ENCODE measurements at places on chromosomes 2 and 18.

DNA sequence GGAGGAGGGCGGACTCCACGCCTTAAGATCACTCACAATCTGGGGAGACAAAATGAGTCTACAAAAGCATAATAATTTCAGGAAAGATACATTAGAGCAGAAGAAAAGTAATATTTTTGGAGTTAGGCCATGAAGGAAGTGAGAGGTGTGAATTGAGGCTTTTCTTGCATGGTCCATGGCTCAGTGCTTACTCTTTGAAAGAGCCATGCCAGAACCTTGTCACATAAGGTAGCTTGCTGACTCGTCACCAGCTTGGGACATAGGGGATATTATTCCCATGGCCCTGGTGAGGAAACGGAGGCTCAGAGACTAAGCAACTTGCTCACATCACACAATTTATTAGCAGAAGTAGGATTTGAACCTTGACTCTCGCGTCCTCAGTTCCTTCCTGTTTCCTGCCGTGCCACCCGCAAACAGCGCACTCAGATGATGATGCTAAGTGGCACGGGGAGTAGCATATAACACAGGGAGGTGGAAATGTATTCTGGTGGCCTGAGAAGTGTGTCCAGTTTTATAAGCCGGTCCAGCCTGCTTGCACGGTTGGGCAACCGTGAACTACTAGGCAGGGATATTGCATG lies 312.2 kb upstream of the EPAS1 start:
- peak; percentile 12 for DNase-seq

GRCh38 chr2:168901003-168901402 lies at the start of gene G6PC2:
Gene G6PC2, plus strand, starts transcription at chr2:168901291. Its CDS starts 41 bp downstream, at chr2:168901332.
- DNase-seq = no peak

DNA sequence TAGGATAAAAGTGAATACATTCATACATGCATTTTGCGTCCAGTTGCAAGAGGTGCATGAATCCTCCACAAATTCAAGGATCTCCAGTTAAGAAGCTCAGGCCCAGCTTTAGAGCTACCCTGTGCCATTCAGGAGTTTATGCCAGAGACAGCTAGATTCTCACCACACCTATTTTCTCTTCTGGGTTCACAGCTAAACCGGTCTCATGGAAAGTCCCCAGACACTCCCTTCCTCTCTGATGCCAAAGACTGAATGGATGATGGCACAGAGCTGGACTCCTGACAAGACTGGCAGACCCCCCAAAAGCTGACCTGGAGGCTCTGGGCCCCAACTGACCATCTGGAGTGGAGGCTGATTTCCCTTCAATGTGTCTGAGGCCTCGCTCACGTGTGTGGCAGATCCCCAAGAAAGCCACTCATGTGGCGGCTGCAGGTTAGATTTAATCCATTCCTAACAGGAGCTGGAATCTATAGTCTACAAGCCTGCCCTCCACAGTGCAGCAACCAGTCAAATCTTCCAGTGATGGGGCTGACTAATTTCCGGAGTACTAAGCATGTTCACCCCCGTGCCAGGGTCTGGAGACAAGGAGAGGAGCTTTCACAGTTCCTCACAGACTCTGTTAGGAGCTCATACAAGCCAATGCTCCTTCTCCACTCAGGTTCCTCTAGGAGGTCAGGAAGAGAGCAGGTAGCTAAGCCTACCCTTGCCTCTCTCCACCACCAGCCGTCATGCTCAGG lies 257.1 kb downstream of the BCL11A start:
- DNase-seq = no peak

DNA sequence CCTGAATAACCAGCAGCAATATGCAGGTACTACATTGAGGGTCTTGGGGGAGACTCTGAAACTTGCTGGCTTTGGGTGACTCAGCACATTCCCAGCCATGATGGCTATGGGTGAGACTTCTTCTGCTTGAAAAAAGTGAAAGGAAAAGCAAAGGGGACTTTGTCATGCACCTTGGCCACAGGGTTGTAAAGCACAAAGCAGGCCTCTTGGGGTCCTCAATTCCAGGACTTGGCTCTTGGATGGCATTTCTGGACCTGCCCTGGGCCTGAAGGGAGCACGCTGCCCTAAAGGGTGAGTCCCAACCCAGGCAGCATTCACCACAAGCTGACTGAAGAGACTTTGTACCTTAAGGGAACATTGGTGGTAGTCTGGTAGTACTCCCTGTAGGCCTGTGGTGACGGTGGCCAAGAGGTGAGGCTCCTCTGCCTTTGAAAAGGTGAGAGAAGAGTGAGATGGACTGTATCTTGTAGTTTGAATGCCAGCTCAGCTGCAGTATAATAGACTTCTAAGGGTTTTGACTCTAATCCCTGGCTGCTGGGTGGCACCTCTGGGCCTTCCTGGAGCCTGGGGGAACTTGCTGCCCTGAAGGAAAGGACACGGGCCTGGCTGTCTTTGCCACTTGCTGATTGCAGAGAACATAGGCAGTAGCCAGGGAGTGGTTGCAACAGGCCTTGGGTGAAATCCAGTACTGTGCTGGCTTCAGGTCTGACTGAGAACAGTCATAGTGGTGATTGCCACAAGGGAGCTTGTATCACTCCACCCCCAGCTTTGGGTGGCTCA lies 36.5 kb upstream of the CYTIP start:
- peak; percentile 67 for DNase-seq

DNA sequence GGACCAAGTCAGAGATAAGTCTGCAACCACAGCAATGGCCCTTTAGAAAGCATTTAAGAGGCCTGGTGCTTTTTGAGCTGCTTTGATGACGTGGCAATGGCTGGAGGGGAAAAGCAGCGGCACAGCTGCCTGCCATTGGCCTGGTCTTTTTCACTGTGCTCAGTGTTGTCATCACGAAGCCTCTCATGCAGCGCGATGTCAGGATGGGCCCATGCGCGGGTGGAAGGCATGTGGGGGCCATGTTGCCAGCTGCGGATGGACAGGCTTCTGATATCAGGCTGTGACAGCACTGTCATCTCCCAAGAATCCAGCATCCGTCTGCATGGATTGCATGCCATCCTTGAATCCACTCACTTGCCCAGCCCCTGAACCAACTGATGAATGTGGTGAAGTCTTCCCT lies 204.5 kb downstream of the ACKR3 start:
- no peak for DNase-seq

- no peak for DNase-seq
These were observed 593.4 kb upstream of the NETO1 start for GRCh38 chr18:73461038-73461779.

GRCh38 chr2:126413079-126413478 lies 242.9 kb upstream of the GYPC start:
- no peak for DNase-seq

GRCh38 chr2:231029563-231029962 lies 7.8 kb upstream of the C2orf72 start:
- DNase-seq = no peak

- DNase-seq = peak; percentile 79
These were observed 1083.2 kb downstream of the SOCS6 start for GRCh38 chr18:71371951-71372605.

DNA sequence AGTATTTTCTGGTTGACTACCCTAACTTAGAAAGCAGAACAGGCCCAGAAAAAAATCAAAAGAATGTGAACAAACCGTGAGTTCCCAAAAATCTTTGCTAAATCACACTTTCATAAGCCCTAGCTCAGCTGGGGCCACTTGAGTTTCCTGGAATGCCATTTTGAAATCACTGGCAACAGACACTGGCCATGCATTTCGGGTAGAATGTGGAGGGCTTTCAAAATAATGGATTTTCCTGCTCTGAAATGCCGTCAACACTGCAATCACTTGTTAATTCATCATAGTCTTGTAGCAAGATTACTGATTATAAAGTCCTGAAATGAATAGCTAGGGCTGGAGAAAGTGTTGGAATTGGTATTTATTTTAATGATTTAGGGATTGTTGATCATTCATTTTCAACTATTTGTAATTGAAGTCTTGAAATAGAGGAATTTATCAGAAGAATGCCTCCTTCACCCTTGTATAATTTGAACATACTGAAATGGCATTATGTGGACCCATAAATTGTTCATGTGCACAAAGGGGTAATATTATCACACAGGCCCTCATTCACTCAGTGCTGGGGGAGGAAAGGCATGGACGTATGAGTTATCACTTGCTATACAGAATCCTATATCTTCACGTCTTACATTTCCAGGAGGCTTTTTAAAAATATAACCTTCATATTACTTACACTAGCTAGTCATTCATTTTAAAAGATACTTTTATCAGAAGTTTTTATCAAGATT lies 134.8 kb downstream of the DTNA start:
- DNase-seq = peak; percentile 3

DNA sequence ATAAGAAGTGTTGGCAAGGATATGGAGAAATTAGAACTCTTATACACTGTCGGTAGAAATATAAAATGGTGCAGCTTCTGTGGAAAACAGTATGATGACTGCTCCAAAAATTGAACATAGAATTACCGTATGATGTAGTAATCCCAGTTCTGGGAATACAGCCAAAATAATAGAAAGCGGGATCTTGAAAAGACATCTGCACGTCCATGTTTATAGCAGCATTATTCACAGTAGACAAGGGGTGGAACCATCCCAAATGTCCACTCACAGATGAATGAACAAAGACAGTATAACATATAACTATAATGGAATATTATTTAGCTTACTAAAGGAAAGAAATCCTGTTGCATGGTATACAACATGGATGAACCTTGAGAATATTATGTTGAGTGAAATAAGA lies 257.7 kb downstream of the TDRD15 start:
- no peak for DNase-seq

DNA sequence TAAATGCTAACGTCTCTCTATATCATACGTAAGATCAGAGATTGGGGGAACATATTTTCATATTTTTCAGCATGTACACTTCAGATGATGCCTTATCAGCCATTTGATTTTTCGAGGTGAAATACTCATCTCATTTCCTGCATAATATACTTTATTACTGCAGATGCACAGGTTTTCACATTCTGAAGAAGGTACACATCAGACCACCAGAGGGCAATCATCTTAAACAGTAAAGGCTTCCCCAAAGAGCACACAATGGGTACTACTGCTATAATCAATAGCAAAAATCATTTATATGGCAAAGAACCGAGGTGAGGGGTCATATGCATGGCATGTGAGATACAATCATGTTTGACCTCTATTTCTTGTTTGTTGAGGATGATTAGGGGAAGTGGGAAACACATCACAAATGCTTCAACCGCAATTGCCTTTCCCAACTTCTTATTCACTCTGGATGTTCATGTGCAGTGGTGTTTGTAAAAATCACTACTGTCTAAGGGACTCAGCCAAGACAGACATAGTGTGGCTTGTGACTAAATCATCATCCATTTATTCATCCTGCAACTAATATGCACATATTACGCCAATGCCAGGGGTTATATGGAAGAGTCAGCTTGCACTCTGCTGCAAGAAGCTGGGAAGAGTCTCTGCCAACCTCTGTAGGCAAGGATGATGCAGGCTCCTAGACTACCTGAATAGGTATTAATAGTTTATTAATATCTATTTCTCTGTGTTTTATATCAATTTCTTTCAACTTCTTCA lies 118.7 kb downstream of the EPB41L3 start:
- DNase-seq = peak; percentile 69

- DNase-seq = peak; percentile 78
These were observed 105.6 kb upstream of the CD302 start for GRCh38 chr2:159903443-159904126.

- DNase-seq = peak; percentile 83
These were observed 144.3 kb upstream of the SMAD7 start for GRCh38 chr18:49094979-49095632.

DNA sequence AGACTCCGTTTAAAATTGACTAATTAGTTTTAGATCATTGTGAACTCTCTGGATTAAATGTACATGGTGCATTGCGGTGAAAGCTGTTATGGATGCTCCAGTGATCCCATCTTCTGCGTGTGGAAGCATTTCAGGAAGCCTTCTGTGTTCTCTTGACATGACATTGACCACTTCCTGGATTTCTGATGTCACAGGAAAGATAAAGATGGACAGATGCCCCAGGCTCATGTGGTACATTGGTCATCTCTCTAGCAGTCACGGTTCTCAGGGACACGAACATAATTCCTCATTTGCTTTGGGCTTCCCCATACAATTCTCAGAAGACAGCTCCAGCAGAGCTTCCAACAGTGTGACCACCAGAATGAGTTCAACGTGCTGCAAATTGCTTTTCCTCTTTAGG lies 26.9 kb downstream of the AGAP1 start:
- DNase-seq = no peak

DNA sequence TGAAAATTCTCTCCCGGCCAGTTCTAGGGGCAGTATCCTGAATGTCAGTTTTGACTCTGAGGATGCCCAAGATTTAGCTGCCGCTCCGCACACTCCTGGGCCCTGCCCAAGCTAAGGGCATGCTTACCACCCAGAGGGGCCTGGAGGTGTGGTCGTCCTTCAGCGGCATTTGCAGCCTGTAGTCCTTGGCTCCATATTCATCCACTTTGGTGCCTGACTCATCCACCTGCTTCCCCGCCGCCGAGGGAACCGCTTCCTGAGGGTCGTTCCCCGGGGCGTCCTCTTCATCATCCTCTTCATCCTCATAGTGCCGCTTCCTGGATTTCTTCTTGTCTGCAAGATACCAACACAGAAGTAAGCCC lies 577 bp downstream of the ERCC3 start:
- no peak for DNase-seq

GRCh38 chr2:37307500-37307899 lies 17.1 kb downstream of the PRKD3 start:
- no peak for DNase-seq

- no peak for DNase-seq
These were observed 78.5 kb downstream of the MDH1 start for GRCh38 chr2:63667132-63667700.

DNA sequence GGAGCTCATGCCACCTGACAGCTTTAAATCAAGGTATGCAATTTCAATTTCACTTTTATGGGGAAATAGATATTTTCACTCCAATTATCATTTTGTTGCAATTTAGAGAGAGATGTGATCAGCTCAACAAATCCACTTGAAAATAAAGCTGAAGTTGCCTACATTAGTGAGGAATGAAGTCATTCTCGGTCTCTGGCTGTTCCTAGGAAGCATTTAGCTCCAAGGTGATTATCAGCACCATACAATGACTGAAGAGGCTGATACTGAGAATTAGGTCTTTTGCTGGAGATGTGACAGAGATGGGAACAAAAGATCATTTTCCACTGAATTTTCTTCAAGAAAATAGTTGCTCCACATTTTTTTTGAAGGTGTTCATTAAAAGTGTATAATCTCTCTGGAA lies 1303.7 kb downstream of the DPP10 start:
- DNase-seq = no peak

DNA sequence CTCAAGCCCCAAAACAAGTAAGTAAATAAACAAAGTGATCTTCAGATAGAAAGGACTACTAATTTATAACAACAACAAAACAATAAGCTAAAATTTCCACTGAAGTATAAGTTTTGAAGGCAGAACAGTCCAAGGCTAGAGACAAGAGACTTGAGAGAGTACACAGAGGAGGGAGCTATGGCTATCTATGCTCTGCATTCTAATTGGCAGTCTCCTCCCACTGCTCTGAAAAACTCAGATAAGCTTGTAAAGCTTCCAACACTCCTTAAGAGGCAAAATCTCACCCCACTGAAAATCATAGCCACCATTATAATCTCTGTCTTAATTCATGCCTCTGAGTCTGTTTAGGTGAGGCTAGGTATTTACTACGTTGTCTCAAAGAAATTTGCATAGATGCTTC lies 714.6 kb upstream of the LRATD1 start:
- no peak for DNase-seq
